Lung microvascular endothelial cell (primary cell): ENCODE measurements at places on chromosomes 6 and 20. TPM values are rescaled to one million over a fixed set of nuclear protein-coding genes. Genes with fewer than 3 reads are reported as not detected.

DNA sequence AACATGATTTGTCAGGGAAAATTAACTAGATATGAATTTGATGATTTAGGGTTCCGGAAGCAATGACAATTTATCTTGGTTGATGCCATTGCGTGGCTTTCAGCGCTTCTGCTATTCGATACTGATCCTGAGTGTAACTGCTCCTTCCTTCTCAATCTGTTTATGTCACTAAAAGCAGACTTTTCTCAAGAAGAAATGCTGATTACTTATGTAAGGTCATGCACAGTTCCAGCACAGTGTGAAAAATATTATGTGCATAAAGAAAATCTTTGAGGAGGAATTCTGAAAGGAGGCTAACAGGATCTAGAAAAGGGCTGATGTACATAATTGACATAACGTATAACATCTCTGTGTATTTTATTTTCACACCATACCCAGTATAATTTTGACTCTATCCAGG is 336.6 kb downstream of the PACRG start:
- no peak for DNase-seq

GRCh38 chr6:6901205-6901719 is 206.5 kb upstream of the RREB1 start:
- no peak for DNase-seq

Gene BTNL2
- not detected in 2 replicates for total RNA-seq

Gene SAMD3
- total RNA-seq: not detected in 2 replicates

GRCh38 chr6:33826537-33826936 is 22.7 kb upstream of the MLN start:
- no peak for DNase-seq

Gene MUC21
- not detected in 2 replicates for total RNA-seq

Gene GABRR1
- total RNA-seq: not detected in 2 replicates

- DNase-seq: no peak
These were observed 2.2 kb upstream of the ACAT2 start for GRCh38 chr6:159759645-159760044.

Gene NNAT
- total RNA-seq: 0.22 TPM in 1 of 2 replicates, not detected in the other

Gene MYMX
- 0.22 TPM in 1 of 2 replicates, not detected in the other for total RNA-seq

Gene LPA
- not detected in 2 replicates for total RNA-seq

Gene MATN4
- not detected in 2 replicates for total RNA-seq

Gene HNF4A
- not detected in 2 replicates for total RNA-seq

- no peak for DNase-seq
These were observed 85.5 kb downstream of the SULF2 start for GRCh38 chr20:47699818-47700217.

DNA sequence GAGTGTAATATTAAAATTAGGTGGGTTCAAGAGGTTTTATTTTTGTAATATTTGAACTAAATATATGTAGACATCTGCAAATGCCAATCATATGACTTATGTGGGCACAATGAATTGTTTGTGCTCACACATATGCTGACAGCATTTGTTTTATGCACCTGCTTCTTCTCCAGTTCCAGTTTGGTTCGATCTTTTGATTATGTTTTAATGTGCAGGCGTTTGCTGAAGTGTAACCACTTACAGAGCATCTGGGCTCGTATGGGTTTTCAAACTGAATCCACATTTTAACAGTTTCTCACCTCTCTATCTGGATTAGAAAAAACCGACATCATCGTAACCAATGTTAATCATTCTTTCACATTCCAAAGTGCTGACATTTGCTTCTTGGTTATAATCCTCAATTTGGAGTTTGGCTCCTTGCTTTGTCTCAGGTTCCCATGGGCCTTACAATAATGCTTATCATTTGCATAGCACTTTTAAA is 129.1 kb upstream of the SPACA1 start:
- no peak for DNase-seq

DNA sequence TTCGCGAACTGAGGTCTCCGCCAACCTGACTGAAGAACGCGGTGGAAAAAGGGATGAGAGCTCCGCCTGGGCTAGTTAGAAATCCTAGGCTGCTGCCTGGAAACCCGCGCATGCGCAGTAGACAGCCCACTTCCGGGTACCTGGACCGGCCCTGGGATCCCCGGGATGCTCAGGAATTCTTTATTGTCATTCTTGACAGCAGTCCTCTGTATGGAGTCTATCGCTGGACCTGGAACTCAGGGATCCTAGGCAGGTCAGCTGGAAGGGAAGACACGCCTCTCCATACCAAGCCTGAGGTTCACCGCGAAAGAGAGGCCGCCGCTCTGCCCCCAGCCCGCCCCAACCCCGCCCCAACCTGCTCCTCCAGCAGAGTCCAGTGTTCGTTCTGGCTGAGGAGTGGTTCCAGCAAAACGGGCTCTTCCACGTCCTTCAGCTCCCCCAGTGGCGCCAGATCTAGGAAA is 1379.2 kb upstream of the DEFB115 start:
- no peak for DNase-seq

Gene EEF1A2
- total RNA-seq: 5.2 and 14.8 TPM in 2 replicates

- no peak for DNase-seq
These were observed 363.4 kb downstream of the CDH26 start for GRCh38 chr20:60321601-60322000.

- DNase-seq: no peak
These were observed 67.3 kb downstream of the PPP1R3G start for GRCh38 chr6:5152460-5152859.

DNA sequence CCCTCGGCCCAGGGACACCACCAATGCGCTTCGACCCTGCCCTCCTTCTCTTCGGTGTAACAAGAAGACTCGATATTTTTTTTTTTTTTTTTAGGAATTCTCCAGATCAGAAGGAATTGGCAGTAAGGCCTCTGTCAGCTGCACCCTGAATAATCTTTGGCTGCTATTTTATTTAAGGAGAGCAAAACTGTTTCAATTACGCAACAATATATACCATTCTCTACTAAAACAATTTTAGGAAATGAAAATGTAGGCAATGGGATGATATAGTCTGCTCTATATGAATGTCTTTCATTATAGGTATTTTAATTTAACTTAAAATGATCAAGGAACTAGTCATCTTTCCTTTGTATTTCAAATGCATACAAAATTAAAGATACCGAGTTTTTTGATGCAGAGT is 13.3 kb downstream of the ZCCHC3 start:
- no peak for DNase-seq

GRCh38 chr20:539191-539590 is 4.4 kb downstream of the CSNK2A1 start:
- DNase-seq: no peak

DNA sequence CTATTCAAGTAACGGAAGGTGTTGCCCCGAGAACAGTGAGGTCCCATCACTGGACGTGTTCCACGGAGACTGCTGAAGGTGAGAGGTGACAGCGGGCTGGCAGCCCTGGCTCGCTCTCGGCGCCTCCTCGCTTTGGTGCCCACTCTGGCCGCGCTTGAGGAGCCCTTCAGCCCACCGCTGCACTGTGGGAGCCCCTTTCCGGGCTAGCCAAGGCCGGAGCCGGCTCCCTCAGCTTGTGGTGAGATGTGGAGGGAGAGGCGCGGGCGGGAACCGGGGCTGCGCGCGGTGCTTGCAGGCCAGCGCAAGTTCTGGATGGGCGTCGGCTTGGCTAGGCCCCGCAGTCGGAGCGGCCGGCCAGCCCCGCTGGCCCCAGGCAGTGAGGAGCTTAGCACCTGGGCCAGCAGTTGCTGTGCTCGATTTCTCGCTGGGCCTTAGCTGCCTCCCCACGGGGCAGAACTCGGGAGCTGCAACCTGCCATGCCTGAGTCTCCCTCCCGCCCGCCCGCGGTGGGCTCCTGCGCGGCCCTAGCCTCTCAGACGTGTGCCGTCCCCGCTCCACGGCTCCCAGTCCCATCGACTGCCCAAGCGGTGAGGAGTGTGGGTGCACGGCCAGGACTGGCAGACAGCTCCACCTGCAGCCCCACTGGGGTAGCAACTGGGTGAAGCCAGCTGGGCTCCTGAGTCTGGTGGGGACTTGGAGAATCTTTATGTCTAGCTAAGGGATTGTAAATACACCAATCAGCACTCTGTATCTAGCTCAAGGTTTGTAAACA is 77.6 kb downstream of the RNF182 start:
- DNase-seq: no peak

Gene CNR1
- total RNA-seq: under 0.01 TPM in 2 replicates

GRCh38 chr20:14049111-14049510 is 53.8 kb downstream of the MACROD2 start:
- DNase-seq: no peak

GRCh38 chr20:50127587-50128519 is 14.9 kb upstream of the UBE2V1 start:
- no peak for DNase-seq

DNA sequence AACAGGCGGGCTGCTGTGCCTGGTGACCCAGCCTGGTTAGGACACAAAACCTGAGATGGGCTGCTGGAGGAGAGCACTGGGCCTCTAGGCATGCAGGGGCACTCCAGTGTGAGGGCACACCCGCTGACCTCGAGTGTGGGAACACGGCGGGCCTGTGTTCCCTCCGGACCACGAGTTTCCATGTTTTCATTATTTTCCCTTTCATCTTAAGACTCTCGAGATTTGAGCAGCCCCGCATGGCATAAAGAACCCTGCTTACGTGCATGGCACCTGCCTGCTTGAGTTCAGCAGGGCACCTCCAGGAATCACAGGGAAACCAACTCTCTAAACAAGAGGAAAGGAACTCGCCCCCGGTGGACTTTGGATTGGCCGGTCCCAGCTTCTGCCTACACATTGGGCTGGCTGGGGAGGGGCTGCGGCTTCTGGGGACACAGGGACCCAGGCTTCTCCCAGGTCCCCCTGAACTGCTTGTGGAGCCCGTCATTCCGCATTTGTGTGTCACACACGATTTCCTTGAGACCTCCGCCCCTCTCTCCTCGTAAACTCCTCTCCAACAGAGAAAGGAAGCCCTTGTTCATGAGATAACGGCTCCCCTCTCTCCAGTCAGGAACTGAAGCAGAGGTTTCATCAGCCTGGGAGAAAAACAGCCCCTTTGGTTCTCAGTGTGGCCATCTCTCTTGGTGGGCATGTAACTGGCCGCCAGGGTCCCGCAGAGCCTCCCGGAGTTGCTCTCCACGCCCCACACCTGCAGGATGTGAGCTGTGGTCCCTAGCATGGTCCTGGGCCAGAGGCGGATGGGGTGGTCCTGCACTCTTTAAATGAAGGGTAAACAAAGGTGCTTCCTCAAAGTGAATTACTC is 181.8 kb downstream of the TTLL2 start:
- no peak for DNase-seq

- DNase-seq: no peak
These were observed 86.5 kb upstream of the TNFAIP3 start for GRCh38 chr6:137780447-137781034.

GRCh38 chr6:132063738-132064137 is 112.6 kb upstream of the CCN2 start:
- peak; percentile 98 for DNase-seq

DNA sequence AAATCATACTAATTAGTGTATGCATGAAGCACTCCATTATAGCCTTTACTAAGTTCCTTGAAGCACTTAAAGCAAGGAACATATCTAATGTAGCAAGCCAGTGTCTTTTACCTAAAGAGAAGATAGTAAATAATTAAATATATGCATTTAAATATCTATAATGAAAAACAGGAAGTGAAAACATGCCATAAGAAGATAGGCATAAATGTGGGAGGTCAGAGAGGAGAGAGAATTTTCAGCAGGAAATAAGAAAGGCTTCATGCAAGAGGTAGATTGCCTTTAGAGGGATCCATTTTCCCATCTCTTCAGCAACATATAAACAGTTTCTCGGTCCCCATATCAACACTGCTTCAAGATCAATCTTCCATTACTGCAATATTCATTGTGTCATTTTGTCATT is 599.8 kb downstream of the FRK start:
- no peak for DNase-seq

Gene PCMT1
- 74.0 and 76.7 TPM in 2 replicates for total RNA-seq

Gene WFDC12
- total RNA-seq: not detected in 2 replicates

Gene FGD2
- not detected in 2 replicates for total RNA-seq

DNA sequence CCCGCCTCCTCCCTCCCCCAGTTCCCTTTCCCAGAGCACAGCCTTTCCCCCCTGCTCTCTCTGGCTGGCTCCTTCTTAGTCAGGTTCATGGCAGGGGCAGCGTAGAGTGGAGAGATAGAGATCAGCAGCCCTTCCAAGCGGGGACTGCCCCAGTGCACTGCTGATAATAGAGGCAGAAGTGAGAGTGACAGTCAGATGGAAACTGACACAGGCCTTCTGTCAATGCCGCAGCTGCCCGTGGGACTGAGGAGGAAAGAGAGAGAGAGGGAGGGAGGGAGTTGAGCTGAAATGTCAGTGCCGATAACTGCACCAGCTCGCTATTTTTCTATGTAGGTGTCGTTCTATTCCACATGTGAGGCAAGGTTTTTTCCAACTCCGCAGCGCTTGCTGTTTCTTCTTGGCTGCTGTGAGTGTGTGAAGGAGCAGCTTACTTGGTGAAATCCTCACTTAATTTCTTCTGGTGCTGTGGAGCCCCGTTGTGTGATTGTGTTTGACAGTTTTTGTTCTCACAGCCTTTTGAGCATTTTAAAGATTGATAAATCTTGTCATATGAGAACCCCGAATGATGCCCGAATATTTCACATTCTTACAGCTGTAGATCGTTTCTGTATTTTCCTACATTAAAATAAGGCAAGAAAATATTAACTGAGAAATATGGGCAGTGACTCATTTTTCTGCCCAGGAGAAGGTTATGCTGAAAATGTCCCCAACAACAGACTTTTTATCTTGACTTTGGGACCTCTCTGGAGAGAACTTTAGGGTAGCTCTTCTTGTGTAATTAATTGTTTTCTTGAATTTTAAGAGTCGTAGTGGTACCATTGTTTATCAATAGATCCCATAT is 386.4 kb upstream of the MMS22L start:
- peak; percentile 0 for DNase-seq

GRCh38 chr6:71486461-71486860 is 197.8 kb downstream of the OGFRL1 start:
- no peak for DNase-seq

GRCh38 chr6:34491091-34491430 is 25.2 kb downstream of the PACSIN1 start:
- no peak for DNase-seq

DNA sequence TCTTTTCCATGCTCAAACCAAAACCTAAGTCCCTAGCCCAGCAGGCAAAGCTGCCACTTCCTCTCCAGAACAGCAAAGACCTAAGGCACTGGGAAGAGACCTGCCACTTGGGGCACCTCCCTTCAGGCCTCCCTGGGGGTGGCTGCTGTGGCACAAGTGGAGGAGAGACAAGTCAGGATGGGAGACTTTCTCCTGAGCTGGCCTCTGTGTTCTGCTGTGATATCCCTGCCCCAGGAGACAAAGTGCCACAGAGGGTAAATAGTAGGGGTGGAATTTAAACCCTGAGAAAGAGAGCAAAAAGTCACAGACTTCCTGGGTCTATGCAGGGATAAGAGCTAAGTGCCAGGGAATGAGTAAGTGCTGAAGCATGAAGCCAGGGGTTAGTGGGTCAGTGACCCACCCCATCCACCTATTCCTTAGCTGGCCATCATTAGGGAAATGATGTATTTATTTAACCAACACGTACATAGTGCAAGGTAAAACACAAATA is 84.2 kb downstream of the MRPL14 start:
- no peak for DNase-seq

Gene RGS17
- 2.8 and 4.1 TPM in 2 replicates for total RNA-seq

DNA sequence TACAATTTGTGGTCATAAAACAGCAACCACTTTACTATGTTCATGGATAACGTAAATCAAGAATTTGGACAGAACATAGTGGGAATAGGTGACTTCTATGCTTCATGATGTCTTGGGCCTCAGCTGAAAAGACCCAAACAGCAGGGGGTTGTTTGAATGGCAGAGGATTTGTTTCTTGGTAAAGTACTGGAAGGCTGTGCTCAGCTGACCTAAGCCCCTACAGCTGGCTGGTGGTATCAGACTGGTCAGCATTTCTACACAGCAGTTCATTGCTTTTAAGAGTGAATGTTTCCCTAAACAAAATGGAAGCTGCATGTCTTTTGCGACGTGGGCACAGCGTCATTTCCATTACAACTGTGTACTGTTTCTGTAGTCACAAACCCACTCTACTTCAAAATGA is 148.5 kb upstream of the DEFB112 start:
- no peak for DNase-seq
